ENCODE measurements at places on chromosomes 1 and 21. TPM values are rescaled to one million over a fixed set of nuclear protein-coding genes. Genes with fewer than 3 reads are reported as not detected.

- DNase-seq, result no peak
Observed at GRCh38 chr1:13935336-13935735, 235.3 kb downstream of the PRDM2 start.

GRCh38 chr21:42553435-42553834 is 39.8 kb downstream of the SLC37A1 start:
- DNase-seq, result no peak

DNA sequence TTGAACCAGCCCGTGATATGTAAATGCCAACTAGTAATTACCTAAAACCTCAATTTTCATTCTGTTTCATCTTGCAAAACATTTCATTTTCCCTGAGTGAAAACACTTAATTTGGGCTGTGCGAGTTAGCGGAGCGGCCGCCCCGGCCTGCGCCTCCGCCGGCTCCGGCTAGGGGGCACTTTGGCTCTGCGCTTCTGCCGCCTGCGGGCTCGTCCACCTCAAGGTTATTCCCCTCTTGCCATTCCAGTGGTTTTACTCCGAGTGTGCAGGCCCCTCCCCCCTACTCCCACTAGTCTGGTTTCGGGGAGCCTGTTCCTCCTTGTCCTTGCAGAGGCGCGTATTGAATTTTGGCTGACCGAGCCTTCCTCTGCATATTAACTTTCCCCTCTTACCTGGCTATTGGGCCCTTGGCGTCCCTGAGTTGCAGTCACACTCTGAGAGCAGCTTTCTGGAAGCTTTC is 55.6 kb downstream of the PEX14 start:
- no peak for DNase-seq

- DNase-seq, result no peak
Observed at GRCh38 chr1:39063191-39063590, 37.0 kb downstream of the NDUFS5 start.

DNA sequence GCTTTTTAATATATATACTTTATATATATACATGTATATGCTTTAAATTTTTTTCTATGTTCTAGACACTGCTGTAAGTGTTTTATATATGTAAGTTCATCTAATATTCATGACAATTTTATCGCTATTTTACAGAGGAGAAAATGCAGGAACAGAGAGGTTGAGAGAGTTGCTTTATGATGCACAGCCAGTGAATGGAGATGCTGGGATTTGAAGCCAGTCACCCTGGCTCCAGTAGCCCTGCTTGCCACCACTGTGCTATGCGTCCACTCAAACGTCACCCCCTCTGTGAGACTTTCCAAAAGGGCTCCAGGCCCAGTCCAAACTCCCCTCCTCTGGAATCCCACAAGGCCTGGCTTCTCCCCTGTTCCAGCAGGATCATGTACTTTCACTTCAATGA is 91.0 kb upstream of the GRIK3 start:
- no peak for DNase-seq

GRCh38 chr1:240499012-240499411 is 112.9 kb downstream of the GREM2 start:
- no peak for DNase-seq

GRCh38 chr1:228477263-228477662 is 9.9 kb upstream of the RNF187 start:
- DNase-seq, result no peak

- no peak for DNase-seq
Observed at GRCh38 chr1:64828829-64829228, 84.0 kb downstream of the RAVER2 start.

Gene PUSL1
- 22.6 TPM for total RNA-seq

Gene CYP4X1
- total RNA-seq, result not detected

Gene SLAMF7
- 9.5 TPM for total RNA-seq

Gene KRTAP10-7
- total RNA-seq, result not detected

Gene MPZ
- 7.9 TPM for total RNA-seq

All from T-cell (primary cell).